ENCODE measurements at places on chromosomes 6 and 20.

DNA sequence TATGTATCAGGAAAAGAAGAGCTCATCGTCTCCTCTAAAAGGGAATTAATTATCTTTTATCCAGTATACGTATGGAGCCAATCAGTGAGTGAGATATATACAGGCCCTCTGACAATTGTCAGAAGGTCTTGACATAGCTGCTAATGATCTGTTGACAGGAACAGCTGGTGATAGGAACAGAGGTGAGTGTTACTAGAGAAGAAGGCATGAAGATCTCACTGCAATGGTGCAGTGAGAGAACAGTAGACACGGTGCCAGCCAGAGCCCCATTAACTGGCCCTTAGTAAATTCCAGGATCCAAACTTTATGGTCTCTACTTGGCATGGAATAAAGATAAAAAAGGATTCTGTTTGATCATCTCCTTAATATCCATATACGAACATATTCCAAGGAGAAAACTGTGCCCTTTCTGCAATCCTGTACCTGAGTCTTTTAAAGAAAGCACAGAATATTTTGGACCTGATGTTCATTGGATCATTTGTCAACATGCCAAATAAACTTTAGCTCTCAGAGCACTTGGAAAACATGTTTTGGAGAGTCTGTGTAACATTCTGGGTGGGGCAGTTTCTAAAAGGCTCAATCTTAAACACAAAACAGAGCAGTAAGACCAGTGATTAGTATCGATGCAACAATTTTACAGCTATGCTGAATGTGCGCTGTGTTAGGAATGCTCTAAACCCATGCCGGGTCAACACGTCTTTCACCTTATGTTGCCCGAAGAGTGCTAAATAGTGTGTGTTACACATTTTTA is 135.8 kb upstream of the CITED2 start:
- H3K4me3 ChIP-seq: no peak overlapping the region
- H3K27me3 ChIP-seq: no peaks in the 10 kb centered on the region
- H3K36me3 ChIP-seq: no peaks in the 10 kb centered on the region
- no peak overlapping the region for H3K27ac ChIP-seq

DNA sequence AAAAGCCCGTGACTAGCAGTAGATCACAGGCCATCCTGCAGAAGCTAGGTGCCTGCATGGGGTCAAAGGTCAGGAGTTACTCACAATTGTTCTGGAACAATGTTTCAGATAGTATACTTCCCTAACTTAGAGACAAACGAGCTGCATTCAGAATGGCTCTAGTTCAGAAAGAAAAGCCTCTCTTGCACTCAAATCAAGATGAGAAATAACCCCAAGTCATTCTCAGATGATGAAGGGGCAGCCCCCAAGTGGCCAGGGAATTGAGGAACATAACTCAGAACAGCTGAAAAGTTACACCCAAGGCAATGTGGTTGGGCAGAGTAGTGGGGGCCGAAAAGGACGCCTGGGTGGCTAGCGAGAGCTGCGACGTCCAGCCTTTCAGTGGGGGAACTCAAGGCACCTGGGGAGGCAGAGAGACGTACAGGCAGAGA is 27.8 kb downstream of the FYN start:
- DNase-seq: no peak
- no peak overlapping the region for H3K4me3 ChIP-seq
- no peak overlapping the region for H3K27ac ChIP-seq
- H3K36me3 ChIP-seq: peaks cover 56% of the 10 kb centered on the region
- H3K4me1 ChIP-seq: peaks cover 17% of the 10 kb centered on the region
- no peaks in the 10 kb centered on the region for H3K27me3 ChIP-seq

DNA sequence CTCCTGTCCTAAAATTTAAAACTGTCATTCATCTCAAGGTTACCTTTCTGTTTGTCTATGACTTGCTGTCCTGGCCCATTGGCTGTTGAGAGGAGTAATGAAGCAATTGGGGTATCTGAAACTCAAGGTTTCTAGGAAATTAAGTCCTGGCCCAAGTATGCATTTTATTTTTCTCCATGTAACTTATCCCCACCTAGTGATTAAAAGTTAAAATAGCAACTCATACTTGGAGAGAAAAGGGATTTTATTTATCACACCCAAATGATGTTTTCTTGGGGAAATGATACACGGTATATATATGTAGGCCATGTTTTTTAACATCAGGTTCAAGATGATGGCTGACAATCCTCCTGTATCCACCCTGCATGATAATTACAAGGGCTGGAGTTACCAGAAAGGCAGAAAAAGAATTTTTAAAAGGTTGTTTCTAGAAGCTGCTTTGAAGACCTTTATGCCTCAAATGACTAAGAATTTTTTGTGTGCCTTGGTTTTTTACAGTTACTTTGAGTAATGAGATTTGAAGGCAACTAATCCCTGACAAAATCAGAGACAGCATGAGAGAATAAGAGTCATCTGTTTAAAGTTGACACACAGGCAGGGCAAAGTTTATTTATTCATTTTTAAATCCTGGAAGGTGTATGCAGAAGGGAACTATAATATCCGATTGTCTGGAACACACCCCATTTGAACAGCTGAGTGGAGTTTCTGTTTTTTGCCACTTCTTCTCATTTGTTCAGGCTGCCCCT is 28.9 kb upstream of the C6orf58 start:
- no peak for DNase-seq
- H3K27me3 ChIP-seq: peaks cover 26% of the 10 kb centered on the region
- H3K27ac ChIP-seq: no peak overlapping the region
- no peaks in the 10 kb centered on the region for H3K4me1 ChIP-seq

DNA sequence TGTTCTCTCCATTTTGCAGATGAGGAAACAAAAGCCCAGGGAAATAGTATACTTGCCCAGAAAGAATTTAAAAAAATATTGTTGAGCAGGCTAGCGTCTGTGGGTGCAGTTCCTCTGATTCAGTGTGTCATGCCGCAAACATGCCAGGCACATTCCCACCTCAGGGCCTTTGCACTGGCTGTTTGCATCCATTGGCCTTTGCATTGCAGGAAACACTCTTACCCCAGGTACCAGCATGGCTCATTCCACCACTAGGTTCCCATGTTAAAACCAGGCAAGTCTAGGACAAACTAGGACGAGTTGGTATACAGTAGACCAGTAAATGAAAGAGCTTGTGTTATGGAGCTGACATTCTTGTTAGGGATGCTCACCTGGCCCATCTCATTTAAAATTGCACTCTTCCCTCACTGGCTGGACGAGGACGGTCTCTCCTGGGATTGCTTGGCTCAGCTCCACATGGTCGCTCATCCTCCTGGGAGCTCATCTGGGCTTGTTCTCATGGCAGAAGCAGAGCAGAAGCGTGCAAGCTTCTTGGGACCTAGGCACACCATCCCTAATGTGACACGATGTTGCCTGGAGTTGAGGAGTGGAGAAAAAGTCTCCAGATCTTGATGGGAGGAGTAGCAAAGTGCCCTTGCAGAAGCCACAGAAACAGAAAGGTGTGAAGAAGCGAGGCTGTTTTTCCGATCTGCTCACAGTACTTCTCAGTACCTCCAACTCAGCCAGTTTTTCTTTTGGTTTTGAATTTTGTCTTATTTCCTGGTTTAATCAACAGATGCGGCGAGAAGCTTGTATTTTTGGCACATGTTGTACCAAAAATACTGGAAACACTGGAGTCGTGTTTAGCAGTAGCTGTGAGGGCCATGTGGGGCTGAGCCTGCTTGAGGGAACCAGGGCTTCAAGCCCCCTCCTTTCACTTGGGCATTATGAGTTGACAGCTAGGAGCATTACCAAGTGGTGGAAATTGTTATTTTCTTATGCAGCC is 13.9 kb downstream of the ZNF831 start:
- peak overlapping the region; percentile 69 for H3K4me3 ChIP-seq
- no peaks in the 10 kb centered on the region for H3K27me3 ChIP-seq
- peaks cover 48% of the 10 kb centered on the region for H3K36me3 ChIP-seq

- H3K27me3 ChIP-seq: no peaks in the 10 kb centered on the region
- no peak overlapping the region for H3K4me3 ChIP-seq
- no peak overlapping the region for H3K27ac ChIP-seq
- no peaks in the 10 kb centered on the region for H3K36me3 ChIP-seq
These were observed 46.6 kb upstream of the CCN6 start for GRCh38 chr6:112007254-112007653.

DNA sequence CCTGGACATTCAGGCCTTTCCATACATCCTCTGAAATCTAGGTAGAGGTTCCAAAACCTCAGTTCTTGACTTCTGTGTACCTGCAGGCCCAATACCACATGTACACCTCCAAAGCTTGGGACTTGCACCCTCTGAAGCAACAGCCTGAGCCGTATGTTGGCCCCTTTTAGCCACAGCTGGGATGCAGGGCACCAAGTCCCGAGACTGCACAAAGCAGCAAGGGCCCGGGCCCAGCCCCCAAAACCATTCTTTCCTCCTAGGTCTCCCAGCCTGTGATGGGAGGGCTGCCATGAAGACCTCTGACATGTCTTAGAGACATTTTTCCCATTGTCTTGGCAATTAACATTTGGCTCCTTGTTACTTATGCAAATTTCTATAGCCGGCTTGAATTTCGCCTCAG is 107.4 kb upstream of the FRMD1 start:
- no peaks in the 10 kb centered on the region for H3K27me3 ChIP-seq
- no peak for DNase-seq
- no peaks in the 10 kb centered on the region for H3K36me3 ChIP-seq
- no peak overlapping the region for H3K27ac ChIP-seq
- no peaks in the 10 kb centered on the region for H3K4me1 ChIP-seq

GRCh38 chr20:15201602-15202001 is 864.2 kb upstream of the FLRT3 start:
- H3K27me3 ChIP-seq: no peaks in the 10 kb centered on the region
- no peaks in the 10 kb centered on the region for H3K36me3 ChIP-seq
- H3K4me3 ChIP-seq: no peak overlapping the region
- DNase-seq: no peak

GRCh38 chr6:49676671-49677281 is 36.6 kb downstream of the CRISP2 start:
- no peak overlapping the region for H3K27ac ChIP-seq
- no peak overlapping the region for H3K4me3 ChIP-seq
- H3K36me3 ChIP-seq: no peaks in the 10 kb centered on the region
- H3K27me3 ChIP-seq: no peaks in the 10 kb centered on the region

GRCh38 chr6:121838842-121839241 is 403.4 kb downstream of the GJA1 start:
- peaks cover 6% of the 10 kb centered on the region for H3K4me1 ChIP-seq
- H3K36me3 ChIP-seq: no peaks in the 10 kb centered on the region
- no peak overlapping the region for H3K4me3 ChIP-seq
- no peak for DNase-seq
- no peaks in the 10 kb centered on the region for H3K27me3 ChIP-seq
- no peak overlapping the region for H3K27ac ChIP-seq

GRCh38 chr6:75922226-75922625 is 150.2 kb downstream of the IMPG1 start:
- H3K27me3 ChIP-seq: peaks cover 4% of the 10 kb centered on the region
- H3K27ac ChIP-seq: no peak overlapping the region
- H3K4me1 ChIP-seq: no peaks in the 10 kb centered on the region
- no peak overlapping the region for H3K4me3 ChIP-seq
- no peak for DNase-seq
- H3K36me3 ChIP-seq: no peaks in the 10 kb centered on the region

GRCh38 chr6:12909833-12910232 is 193.3 kb downstream of the PHACTR1 start:
- no peak overlapping the region for H3K27ac ChIP-seq
- no peak overlapping the region for H3K4me3 ChIP-seq
- DNase-seq: no peak
- H3K4me1 ChIP-seq: no peaks in the 10 kb centered on the region
- H3K36me3 ChIP-seq: no peaks in the 10 kb centered on the region

- H3K36me3 ChIP-seq: no peaks in the 10 kb centered on the region
- no peaks in the 10 kb centered on the region for H3K4me1 ChIP-seq
- no peaks in the 10 kb centered on the region for H3K27me3 ChIP-seq
These were observed 45.2 kb downstream of the KCNQ2 start for GRCh38 chr20:63427206-63427605.

- peaks cover 3% of the 10 kb centered on the region for H3K36me3 ChIP-seq
- no peaks in the 10 kb centered on the region for H3K27me3 ChIP-seq
- DNase-seq: no peak
- no peak overlapping the region for H3K27ac ChIP-seq
- no peaks in the 10 kb centered on the region for H3K4me1 ChIP-seq
- no peak overlapping the region for H3K4me3 ChIP-seq
These were observed 36.8 kb upstream of the L3MBTL3 start for GRCh38 chr6:129981598-129981997.

GRCh38 chr6:44166116-44166515 is 7.5 kb downstream of the CAPN11 start:
- H3K27me3 ChIP-seq: peaks cover 22% of the 10 kb centered on the region
- no peaks in the 10 kb centered on the region for H3K36me3 ChIP-seq
- peaks cover 12% of the 10 kb centered on the region for H3K4me1 ChIP-seq
- no peak overlapping the region for H3K4me3 ChIP-seq
- no peak for DNase-seq
- no peak overlapping the region for H3K27ac ChIP-seq

DNA sequence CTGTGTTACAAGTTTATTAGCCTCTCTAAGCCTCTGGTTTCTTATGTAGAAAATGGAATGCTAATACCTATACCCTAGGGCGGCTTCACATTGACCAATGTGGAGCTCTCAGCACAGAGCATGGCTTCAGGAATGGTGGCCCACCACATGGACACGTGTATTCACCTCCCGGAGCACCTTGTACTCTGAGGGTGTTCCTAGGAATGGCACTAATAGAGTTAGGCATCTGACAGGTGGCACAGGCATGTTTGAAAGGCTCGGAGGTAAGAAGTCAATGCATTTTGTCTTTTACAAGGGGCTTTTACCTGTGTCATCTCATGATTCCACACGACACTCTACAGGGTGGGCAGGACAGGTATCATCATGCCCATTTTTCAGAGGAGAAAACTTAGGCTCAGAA is 5.3 kb upstream of the TGM3 start:
- DNase-seq: no peak
- H3K27ac ChIP-seq: no peak overlapping the region
- no peak overlapping the region for H3K4me3 ChIP-seq
- peaks cover 10% of the 10 kb centered on the region for H3K27me3 ChIP-seq
- no peaks in the 10 kb centered on the region for H3K36me3 ChIP-seq

GRCh38 chr20:1579488-1579887 is 22.0 kb upstream of the SIRPD start:
- H3K36me3 ChIP-seq: peaks cover 5% of the 10 kb centered on the region
- H3K27ac ChIP-seq: no peak overlapping the region
- H3K4me1 ChIP-seq: peaks cover 10% of the 10 kb centered on the region
- H3K27me3 ChIP-seq: no peaks in the 10 kb centered on the region
- no peak overlapping the region for H3K4me3 ChIP-seq
- no peak for DNase-seq

Measured in activated T-cell treated with anti-CD3 and anti-CD28 coated beads, Interleukin-2, amount 50 U/mL, for 24 hours (primary cell).